Adrenal gland (tissue), 19 donors: ENCODE measurements at places on chromosomes 4 and X.

- no peak for DNase-seq
Observed at GRCh38 chrX:108516184-108516583, 76.5 kb downstream of the COL4A5 start.

DNA sequence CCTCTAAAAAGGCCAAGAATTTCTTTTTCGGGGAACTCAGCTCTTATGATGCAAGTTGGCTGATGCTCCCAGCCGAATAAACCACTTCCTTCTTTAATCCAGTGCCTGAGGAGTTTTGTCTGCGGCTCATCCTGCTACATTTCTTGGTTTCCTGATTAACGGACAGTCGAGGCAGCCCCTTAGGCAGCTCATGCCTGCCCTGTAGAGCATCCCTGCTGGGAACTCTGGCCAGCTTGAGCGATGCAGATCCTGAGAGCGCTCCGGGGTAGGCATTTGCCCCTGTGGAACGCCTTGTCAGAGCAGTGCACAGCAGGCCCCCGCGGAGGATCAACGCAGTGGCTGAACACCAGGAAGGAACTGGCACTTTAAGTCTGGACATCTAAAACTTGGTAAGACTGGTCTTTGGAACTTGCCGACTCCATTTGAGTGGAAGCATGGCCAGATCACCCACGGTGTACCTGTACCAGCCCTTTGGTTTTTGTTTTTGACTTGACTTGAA lies 3.1 kb downstream of the CT45A10 start:
- no peak for DNase-seq

DNA sequence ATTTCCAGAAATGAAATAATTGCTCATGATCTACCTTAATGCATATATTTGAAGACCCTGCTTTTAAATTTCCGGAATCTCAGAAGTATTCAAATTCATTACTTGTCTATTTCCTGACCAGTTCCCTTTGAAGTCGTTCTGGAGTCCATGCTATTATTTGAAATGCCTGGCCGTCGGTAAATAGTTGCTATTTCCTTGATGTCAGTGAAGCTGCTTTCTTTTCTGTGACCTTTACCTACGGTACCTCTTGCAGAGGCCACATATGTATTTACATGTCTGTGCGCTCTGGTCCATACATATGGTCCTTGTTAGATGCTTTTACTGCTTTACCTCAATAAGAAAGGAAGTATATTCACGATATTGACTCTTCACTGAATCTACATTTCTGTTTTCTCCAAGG lies 199.7 kb downstream of the PAPSS1 start:
- DNase-seq = no peak

DNA sequence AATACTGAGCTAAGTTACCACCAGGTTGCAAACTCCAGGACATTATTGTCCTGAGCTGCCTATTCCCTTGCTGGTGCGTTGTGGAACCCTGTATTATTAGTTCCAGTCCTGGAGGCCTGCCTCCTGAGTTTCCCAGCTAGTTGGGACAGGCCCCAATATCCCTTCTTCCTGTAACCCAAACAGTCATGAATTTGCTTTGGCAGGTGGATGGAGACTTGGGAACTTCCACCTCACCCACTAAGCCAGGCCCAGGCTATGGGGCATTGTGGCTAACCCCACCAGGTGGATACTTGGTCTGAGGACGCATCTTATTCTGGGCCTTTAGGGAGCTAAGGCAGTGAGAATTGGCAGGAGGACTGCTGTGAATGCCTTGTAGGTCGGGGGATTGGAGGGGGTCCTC lies 5.0 kb downstream of the RBM3 start:
- no peak for DNase-seq

- DNase-seq = no peak
Observed at GRCh38 chr4:186770481-186771175, 47.0 kb upstream of the FAT1 start.

DNA sequence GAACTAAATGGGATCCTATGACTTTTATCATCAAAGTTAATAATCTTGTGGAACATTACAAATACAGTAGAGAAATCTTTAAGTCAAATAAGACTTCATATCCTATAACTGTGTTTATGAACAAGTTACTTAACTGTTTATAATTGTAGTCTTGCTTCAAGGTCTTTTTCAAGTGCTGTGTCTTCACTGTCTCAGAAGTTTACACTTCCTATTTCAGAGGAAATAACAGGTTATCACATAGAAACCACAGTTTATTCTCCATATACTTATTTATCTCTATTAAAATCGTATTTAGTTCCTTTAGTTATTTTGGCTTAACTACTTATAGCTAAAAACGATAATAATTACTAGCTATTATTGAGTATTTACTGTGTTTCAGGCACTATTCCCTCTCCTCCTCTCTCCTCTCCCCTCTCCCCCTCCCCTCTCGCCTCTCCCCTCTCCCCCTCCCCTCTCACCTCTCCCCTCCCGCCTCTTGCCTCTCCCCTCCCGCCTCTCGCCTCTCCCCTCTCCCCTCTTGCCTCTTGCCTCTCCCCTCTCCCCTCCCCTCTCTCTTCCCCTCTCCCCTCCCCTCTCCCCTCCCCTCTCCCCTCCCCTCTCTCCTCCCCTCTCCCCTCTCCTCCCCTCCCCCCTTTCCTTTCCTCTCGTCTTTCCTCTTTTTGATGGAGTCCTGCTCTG lies 63.7 kb downstream of the RBPJ start:
- DNase-seq = no peak

GRCh38 chr4:80452768-80453167 lies 117.2 kb downstream of the CFAP299 start:
- DNase-seq = no peak

GRCh38 chr4:159266981-159267868 lies 164.3 kb downstream of the RAPGEF2 start:
- DNase-seq = no peak

DNA sequence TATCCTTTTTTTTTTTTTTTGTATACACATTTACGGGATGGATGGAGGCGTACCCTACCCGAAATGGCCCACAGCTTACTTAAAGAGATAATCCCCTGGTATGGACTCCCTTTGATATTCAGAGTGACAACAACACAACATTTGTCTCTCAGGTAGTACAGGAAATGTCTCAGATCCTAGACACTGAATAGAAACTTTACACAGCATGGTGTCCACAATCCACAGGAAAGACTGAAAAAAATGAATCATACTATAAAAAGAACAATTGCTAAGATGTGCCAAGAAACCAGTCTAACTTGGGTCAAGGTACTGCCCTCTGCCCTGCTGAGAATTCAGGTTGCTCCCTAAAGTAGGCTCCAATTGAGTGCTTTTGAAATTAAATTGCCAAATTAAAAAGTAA lies 100.8 kb upstream of the LANCL3 start:
- DNase-seq = no peak

GRCh38 chrX:2707334-2707760 lies 16.3 kb downstream of the CD99 start:
- DNase-seq = peak; percentile 85

DNA sequence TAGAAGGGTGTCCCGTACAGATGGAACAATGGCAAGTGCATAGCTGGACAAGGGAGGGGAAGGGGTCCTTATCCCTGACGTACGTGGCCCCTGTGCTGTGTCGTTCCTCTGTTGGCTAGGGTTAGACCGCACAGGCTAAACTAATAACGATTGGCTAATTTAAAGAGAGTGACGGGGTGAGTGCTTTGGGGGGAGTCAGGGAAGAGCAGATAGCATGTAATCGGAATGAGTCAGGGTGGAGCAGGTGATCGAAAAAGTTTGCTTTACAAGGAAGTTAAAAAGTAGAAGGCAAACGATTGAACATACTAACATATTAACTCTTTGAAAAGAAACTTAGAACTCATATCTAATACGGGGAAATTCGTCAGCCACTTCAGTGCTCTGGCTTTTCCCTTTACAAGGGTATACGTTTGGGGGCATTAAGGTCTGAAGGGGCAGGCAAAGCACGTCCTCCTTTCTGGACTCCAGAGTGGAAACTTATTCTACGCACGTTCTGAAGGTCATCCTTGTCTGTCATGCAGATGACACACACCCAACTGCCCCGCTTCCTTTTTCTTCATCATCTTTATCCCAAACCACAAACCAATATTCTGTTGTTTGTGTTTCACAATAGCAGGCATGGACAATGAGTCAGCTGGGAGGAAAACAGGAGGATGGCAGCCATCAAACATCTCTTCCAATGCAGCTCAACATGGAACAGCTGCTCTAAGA lies 10.2 kb upstream of the CRLF2 start:
- DNase-seq = no peak

- DNase-seq = no peak
Observed at GRCh38 chrX:70426286-70427278, 3.5 kb downstream of the GDPD2 start.

DNA sequence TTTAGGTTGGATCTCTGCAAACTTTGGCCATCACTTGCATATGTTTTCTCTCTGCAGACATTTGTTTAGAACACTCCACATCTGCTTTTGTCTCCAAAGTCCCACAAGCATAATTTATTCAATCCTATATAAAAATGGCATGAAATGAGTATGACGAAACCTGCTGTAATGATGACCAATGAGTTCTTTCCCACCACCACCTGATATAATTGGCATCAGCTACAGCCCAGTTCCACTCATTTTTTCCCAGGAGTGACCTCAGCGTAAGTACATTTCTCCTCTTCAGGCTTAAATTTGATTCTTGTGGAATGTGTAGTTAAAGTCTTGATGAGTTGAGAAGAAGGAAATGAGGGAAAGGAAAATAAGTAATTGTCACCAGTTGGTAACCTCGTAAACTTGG lies 205.1 kb downstream of the AWAT2 start:
- DNase-seq = no peak

- DNase-seq = peak; percentile 83
Observed at GRCh38 chr4:184383497-184384055, 90.8 kb downstream of the IRF2 start.

DNA sequence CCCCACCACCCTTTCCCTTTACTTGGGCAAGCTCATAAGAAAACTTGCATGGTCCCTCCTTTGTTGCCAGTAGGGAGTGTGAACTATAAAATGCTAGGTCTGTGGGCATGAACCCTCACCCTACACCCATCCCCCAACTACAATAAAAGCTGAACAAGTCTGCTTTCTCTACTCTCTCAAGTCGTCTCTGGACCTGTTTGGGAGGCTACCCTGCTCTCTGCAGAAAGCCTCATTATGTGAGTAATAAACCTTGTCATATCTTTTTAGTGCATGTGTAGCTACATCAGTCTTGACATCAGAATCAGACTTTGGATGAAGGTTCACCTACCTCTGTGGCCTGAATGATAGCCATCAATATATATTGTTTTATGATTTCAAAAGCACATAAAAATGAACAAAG lies 155.4 kb upstream of the FAM241A start:
- no peak for DNase-seq

GRCh38 chrX:134543288-134543687 lies 83.3 kb downstream of the HPRT1 start:
- DNase-seq = no peak

DNA sequence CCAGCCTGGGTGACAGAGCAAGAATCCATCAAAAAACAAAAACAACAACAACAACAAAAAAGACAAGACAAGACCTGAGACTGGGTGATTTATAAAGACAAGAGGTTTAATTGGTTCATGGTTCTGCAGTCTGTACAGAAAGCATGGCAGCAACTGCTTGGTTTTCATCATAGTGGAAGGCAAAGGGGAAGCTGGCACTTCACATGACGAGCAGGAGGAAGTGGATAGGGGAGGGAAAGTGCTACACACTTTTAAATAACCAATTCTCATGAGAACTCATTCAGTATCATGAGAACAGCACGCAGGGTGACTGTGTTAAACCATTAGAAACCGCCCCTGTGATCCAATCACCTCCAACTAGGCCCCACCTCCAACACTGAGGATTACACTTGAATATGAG lies 28.4 kb upstream of the SLC10A7 start:
- DNase-seq = no peak

DNA sequence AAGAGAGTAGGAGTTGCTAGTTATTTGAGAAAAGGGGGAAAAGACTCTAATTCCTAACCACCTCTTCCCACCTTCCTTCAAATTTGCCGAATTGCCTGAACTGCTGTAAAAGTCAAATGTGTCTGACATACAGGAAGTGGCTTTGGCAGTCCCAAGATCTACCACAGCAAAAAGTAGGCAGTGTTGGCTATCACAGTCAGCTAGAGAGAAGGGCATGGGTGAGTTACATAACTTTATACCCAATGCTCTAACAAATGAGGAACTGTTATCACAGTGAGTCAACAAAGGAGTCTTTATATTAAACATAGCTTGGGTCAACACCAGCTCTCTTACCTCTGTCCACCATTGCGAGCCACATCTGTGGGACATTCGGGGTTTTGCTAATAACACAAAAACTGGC lies 2.4 kb upstream of the MBNL3 start:
- DNase-seq = peak; percentile 13

DNA sequence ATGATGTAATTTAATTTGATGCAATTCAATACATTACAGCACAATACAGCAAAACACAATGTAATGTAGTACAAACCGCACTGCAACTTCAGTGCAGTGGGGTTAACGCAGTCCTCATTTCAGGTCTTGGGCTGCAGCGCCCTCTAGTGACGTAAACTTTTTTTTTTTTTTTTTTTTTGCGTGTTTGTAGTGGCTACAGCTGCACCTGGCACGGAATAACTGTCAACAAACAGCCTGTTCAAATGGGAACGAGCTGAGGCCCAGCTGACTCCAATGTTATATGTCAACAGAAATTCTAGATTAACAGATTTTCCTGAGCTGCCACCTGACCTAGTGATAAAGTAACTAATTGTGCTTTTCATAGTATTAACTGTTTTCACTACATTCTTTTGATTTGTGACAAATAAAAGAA lies 33.5 kb upstream of the RASSF6 start:
- no peak for DNase-seq

DNA sequence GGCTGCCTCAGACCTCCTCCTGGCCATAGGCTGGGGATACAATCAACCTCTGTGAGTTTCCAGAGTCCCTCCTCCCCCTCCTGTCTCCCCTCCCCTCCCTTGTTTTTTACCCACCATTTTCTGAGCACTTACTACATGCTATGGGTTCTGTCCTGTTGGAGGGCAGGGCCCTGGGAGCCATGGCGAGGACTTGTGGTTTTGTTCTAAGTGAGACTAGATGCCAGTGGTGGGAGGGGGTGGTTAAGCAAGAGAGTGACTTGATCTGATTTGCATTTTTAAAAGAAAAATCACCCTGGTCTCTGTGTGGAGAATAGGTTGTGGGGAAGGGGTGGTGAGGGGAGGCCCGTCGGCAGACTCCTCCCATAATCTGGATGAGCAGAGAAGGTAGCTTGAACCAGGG lies 39.5 kb downstream of the EFNB1 start:
- no peak for DNase-seq
